Stimulated activated CD4-positive, alpha-beta T cell treated with anti-CD3 and anti-CD28 coated beads, Interleukin-1b, Interleukin-23, amount 100 ng/mL, for 1 hour (primary cell): ENCODE measurements at places on chromosomes 11 and 22.

DNA sequence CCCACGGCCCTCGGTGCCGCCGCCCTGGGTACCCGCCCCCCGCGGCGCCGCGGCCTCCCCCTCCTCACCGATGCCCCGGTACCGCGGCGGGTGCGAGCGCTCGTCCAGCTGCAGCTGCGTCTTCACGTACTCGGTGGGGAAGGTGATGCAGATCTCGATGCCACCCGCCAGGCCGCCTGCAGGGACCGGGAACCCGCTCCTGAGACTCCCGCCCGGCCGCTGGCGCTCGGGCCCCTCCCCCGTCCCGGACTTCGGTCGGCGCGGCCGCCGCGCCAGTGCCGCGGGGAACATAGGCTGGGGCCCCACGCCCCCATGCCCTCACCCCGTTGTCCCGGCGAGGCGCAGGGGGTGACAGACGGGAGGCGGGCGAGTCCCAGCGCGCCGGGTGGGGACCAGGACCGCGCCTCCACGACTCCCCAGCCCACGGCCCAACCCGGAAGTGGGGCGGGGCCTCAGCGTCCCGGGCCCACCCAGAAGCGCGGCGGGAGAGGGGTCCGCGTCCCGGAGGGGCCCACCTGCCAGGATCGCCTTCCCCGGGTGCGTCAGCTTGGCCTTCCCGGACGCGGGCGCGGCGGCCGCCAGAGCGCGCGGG, 375 bp downstream of the SLC25A1 start:
- no peak for DNase-seq

- DNase-seq, result no peak
Observed at GRCh38 chr11:4074266-4074665, 20.3 kb upstream of the RRM1 start.

DNA sequence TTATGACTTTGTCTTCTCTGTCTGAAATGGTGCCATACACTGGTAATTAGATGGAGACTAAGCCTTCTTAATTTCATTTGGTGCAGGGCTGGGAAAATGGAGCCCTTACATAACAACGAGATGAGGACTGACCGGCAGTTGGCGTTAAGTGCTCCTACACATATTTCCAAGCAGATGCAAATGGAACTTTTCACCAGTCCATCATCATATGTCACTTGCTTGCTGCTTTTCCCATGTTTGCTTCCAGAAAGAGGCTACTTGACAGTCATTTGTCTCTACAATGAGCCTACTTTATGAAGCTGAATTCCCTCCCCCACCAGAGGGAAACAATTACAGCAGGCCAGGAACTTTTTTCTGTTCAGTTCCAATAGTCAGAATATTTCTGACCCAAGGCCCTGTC, 32.6 kb downstream of the SVIP start:
- DNase-seq, result no peak

DNA sequence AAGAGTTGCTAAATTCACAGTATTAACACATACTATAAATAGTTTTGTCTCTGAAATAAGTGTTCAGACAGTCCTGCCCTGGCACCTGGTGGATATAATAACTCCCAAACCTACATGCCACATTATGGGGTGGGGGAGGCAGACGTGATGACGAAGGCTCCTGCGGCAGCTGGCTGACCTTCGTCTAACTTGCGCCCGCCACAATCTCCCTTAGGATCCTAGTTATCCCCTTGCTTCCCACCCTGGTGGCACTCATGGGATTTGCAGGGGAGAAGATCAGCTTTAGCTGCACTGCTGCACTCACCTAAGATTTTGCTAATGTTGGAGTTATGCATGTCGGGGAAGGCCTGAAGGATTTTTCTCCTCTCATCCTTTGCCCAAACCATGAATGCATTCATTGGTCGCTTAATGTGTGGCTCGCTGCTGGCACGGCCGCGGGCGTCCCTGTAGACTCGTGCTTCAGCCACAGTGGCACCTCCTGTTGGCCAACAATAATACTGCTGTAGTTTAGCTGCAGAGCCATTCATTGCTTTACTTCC, 367.6 kb downstream of the SOX6 start:
- no peak for DNase-seq

DNA sequence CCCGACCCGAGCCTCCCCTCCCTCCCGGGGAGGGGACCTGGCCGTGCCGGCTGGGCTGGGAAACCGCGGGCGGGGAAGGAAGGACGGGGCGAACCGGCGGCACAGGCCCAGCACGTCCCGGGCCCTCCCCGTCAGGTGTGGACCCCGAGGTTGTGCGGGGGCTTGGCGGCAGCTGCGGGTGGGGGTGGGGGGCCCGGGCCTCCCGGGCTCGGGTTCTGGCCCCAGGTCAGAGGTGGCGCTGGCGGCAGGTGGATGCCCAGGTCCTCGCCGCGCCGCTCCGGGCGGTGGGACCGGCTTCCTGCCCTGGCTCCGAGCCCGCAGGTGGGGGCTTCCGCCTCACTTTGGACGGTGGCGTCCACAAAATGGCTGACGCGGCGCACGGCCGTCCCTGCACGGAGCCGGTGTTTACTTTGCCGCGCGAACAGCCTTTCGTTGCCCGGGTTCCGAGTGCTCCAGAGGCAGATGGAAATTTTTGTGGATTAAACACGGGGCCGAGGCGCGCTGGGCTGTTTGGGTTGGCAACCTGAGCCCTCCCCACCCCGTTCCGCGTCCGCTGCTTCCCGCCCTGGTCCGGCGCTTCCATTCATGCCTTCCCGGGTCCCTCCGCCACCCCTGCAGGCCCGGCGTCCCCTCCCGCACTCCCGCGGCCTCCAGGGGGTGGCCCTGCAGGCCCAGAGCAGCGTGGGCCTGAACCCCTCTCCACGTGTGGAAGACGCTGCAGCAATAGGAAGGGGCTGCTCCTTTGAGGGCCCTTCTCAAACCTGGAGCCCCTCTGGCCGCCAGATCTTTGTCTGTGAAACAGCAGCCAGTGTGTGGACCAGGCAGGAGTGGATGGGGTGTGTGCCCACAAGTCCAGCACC, 92.0 kb upstream of the KCNQ1OT1 start:
- no peak for DNase-seq

- no peak for DNase-seq
Observed at GRCh38 chr22:42754658-42755057, 34.0 kb upstream of the A4GALT start.

GRCh38 chr11:77775936-77776335, 44.6 kb downstream of the RSF1 start:
- no peak for DNase-seq

- DNase-seq, result no peak
Observed at GRCh38 chr11:64472593-64473455, 113.9 kb downstream of the RPS6KA4 start.

DNA sequence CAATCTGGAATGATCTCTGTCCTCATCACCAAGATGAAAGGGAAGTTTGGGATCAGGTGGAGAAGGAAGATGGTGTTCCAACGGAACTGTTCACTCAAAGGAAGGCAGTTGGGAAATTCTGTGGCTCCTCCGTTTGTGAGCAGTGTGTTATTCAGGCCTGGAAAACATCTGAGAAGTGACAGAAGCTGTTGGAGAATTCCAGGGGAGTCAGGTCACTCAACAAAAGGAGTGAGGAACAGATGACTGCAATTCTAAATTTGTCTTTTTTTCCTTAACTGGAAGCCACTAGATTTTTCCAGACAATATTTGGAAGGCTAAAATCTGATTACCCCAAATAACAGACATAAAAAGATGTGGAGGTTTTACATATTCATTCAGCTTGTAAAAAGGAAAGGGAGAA, 107.8 kb downstream of the CD44 start:
- no peak for DNase-seq

- no peak for DNase-seq
Observed at GRCh38 chr11:110090466-110091026, 2.6 kb upstream of the ZC3H12C start.

DNA sequence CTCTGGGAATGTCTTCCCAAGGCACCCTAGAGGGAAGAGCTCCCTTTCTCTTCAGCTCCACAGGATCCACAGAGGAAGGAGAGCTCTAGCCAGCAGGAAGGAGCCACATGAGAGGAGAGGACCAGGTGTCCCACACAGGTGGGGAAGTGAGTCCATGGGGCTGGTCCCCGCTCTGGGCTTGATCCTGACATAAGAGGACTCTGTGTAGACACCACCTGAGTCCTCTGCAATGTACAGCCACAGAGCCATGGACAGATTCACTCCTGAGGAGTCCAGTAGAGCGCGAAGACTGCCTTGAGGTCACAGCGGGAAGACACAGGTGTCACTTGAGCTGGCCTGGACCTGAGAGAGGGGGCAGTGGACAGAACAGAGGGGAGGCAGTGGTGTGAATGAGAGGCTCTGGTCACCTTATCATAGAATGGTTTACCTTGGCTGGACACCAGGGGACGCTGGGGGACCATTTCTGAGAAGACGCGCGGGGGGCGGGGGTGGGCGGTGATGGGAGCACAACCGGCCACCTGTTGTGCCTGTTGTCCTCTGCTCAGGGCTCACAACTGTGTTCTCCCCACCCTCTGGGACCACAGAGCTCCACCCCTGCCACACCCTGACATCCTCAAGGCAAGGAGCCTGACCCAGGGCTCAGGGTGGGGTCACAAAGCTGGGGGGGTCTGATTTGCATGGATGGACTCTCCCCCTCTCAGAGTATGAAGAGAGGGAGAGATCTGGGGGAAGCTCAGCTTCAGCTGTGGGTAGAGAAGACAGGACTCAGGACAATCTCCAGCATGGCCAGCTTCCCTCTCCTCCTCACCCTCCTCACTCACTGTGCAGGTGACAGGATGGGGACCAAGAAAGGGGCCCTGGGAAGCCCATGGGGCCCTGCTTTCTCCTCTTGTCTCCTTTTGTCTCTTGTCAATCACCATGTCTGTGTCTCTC, 128.2 kb downstream of the ZNF280B start:
- no peak for DNase-seq

- DNase-seq, result no peak
Observed at GRCh38 chr11:85751724-85752123, 59.2 kb downstream of the SYTL2 start.

DNA sequence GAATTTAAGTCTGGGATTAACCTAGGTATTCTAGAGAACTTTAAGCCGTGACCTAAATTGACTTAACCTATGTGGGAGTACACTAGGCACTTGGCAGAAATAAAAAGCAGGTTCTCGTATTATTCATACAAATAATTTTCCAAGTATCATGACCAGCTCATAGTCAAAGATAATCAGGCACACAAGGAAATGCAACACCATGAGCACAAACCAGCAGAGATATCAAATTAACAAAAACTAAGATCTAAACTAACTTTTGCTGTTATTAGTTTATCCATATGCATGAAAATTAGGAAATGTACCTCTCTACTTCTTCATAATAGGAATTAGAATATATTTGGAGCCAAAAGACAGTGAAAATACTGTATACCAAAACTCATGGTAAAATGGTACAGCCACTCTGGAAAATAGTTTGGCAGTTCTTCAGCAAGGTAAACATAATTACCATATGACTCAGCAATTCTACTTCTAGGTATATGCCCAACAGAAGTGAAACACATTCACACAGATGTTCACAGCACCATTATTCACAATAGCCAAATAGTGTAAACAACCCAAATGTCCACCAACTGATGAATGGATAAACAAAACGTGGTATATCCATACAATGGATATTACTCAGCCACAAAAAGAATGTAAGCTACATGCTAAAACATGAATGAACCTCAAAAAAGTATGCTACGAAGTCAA, 154.1 kb downstream of the ENTHD1 start:
- DNase-seq, result no peak

DNA sequence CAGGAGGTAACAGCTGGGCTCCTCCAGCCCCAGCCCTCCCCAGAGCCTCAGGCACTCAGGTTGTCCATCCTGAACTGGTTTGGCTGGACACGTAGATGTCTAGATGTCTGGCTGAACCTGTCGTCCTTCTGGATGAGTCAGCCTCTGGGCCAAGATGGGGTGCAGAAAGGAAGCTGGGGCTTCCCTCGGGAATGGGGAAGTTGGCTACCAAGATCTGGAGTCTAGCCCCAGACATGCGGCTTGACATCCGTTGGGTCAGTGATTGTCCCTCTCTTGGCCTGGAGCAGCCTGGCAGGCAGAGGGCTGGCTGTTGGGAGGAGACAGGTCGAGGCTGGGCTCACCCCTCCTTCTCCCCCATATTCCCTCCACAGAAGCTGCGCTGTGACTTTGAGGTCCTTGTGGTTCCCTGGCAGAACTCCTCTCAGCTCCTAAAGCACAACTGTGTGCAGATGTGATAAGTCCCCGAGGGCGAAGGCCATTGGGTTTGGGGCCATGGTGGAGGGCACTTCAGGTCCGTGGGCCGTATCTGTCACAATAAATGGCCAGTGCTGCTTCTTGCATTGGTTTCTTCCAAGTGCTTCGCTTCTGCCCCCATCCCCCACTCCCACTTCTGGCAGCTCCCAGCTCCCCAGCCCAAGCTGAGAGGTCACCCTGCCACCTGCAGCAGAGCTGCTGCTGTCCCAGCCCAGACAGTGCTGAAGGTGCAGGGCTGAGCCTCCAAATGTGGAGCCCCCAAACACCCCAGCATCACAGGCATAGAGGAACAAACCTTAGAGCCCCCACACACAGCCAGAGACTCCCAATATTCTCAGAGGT, 1.3 kb downstream of the CST6 start:
- no peak for DNase-seq

DNA sequence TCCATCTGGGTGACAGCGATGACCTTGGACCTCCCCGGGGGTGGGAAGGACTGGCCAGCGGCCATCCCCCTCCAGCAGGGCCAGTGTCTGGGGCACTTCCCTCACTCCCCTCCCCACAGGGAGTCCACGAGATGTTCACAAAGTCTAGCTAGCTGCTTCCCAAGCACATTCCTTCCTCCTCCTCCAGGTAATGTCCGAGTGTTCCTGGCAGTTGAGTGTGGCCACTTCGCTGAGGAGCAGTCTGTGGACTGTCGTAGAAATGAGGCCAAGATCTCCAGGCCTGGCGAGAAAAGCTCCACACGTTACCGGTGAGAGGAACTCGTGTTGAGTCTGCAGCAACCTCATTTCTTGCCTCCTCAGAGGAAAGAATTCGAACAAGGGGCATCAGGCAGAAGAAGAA, 425.5 kb downstream of the BRD1 start:
- DNase-seq, result no peak

DNA sequence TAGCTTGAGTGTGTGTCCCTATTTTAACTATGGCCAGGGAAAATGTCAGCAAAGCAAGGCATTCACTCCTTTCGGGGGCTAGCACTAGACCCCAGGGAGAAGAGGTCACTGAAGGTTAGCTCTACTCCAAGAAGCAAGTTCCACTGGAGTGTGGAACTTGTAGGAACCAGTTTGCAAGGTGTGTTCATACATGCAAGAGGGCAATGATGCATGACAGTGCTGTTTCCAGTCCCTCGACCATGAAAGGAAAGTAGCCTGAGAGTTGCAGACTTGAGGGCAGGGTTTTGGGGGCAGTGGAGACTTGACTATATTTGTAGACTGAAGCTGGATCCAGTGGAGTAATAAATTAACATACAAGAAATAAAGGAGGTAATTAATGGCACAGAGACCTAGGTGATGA, 21.6 kb upstream of the SLC36A4 start:
- no peak for DNase-seq

GRCh38 chr11:46860218-46860617, 14.1 kb upstream of the CKAP5 start:
- no peak for DNase-seq

DNA sequence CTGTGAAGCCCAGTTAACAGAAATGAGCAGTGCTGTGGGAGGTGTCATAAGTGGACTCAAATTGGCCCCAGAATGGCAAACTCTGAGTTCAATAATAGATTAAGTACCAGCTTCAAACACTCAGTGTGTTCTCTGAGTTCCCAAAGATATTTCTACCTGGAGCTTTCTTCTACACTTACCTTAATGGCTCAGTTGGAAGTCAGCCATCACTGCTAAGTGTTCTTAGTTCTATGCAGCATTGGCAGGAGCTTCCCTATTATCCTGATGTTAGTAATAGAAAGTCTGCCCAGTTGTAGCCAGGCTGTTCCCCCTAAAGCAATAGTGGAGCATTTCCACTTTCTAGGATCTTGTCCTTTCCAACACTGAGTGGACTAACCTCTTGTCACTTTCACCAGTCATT, 9.7 kb upstream of the PIK3IP1 start:
- DNase-seq, result no peak
